ENCODE measurements at places on chromosomes 11 and 22.

DNA sequence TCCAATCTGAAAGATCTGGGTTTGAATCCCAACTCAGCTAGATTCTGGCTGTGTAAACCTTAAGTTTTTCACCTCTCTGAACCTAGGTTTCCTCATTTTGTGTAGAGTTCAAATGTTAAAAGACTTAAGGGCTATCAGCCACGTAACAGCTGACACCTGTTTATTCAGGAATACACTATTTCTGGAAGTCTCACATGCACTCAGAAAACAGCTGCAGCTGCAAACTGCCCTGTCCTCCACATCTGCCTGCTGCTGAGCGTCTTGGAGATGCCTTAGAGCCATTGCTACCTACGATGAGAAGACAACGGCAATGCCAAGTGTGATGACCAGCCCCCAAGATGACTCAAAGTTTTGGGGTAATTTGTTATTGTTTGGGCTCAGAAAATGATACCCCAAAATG, 6.7 kb upstream of the TRIM44 start:
- DNase-seq: no peak

- DNase-seq: no peak
Measured at GRCh38 chr11:75872887-75873416, 57.9 kb downstream of the UVRAG start.

DNA sequence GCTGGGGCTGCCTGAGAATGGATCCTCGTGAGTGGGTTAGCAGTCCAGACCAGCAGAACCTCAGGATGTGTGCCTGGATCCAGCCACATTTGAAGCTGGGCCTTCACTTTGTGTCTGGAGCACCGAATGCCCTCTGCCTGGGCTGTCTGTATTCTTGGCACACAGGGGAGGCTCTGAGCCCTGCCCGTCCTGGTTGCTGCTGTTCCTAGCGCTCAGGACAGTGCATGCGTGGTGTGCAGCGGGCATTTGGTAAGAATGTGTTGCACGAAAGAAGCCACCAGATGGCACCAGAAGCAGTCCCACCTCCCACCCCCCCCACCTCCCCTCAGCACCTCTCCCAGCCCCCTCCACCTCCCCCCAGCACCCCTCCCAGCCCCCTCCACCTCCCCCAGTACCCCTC, 4.1 kb upstream of the MAPK11 start:
- DNase-seq: peak; percentile 19

DNA sequence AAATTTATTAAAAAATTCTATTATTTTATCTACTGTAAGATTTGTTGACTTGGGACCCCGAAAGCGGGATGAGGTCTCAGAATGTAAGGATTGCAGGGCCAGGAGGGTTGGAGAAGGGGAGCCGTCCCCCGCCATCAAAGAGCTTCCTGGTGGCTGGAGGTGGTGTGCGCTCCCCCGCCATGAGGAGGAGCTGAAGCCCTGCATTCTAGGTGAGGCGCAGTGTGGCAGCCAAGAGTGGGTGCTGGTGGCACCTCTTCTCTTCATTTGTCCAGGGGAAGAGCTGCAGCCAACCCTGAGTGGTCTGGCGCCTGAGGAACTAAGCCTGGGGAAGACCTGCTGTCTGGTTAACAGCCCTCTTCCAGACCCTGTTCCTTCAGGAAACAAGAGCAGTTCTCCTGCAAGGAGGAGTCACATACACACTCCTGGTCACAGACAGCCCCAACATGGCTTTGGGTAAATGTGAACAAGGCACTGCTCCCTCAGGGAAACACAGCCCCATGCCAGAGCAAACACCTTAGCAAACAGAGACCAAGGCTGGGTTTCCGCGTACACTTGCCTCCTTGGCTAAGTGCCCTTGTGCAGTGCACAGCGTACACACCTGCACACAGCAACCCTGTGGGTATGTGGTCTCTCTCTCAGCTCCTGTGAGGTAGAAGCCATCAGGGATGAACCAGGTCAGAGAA, 17.3 kb downstream of the RTN4RL2 start:
- no peak for DNase-seq

DNA sequence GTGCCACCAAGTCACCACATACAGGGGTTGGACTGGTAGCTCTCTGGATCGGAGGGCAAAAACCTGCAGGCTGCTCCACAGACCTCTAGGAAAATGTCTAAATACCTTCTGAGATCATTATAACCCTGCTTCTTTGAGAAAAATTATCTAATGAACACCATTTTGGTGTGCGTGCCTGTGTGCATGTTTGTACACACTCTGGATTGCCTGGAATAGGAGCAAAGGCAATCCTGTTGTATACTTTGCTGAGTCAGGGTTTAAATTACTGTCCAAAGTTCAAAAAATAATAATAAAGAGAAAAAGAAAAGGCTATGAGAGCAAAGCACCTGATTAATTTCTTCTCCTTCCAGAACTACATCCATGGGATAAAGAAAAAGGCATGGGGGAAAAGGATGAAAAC, 11.0 kb downstream of the JAML start:
- DNase-seq: no peak

DNA sequence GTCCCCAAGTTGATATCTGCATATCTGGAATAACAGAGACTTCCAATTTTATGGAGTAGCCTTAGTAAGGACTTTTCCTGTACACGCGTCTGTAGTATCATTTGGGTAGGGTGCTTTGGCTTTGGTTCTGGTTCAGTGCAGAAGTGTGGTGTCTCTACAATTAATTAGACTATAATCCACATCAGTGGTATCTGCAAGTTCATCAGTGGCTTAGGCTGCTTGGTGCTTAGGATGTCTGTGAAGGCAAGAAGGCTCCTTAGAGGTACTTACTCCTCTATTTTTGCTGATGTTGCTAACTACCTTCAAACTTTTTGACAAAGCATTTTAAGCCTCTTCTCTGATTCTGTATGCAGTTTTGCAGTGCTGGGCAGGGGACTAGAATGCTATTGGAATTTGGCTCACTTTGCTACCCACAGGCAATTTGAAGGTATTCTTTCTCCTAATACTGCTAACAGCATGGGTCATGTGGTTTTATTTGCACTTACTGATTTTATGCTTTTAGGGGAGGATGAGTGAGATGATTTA, 49.4 kb downstream of the KCNQ1OT1 start:
- DNase-seq: no peak

DNA sequence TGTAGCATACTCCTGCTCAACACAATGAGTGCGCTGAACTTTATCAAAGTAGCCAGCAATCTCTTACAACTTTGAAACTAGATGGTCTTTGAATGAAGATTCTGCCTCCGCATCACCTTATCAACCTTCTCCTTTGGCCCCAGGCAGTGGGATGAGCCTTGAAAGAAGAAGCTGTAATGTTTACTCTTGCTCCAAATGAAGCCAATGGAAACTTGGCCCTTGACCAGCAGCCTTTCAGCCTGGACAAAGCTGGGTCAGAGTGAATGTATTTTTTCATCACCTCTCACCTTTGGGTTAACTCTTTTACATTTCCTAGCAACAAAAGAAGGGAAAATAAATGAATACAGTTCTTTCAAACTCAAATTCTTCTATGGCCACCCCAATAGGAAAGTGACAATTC, 359.1 kb downstream of the KCNA4 start:
- no peak for DNase-seq

GRCh38 chr11:80284946-80285785, 844.3 kb upstream of the TENM4 start:
- no peak for DNase-seq

GRCh38 chr11:100730266-100730665, 43.2 kb downstream of the ARHGAP42 start:
- no peak for DNase-seq

DNA sequence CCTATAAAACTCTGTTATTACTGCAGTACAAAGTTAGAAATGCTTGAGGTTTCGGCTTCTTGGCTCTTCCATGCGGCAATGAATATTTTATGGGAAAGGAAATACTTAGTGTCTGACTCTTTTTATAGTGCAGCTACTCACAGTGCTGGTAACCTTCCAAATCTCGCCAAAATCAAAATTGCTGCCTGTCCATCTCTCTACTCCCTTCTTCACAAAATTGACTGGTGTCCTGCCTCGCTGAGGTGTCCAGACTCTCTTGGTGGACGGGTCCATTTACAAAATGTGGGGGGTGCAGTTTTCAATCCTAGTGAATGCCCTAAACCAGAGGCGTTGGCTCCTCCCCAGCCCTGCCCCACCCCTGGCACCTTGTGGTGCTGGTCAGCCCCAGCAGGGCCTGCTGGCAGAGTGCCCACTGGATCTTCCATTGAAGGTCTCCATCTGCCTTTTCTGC, 73.5 kb downstream of the ZBTB16 start:
- no peak for DNase-seq

GRCh38 chr11:66789097-66789890, 53.9 kb upstream of the RCE1 start:
- no peak for DNase-seq

- no peak for DNase-seq
Measured at GRCh38 chr22:37337204-37337943, 55.1 kb downstream of the CYTH4 start.

DNA sequence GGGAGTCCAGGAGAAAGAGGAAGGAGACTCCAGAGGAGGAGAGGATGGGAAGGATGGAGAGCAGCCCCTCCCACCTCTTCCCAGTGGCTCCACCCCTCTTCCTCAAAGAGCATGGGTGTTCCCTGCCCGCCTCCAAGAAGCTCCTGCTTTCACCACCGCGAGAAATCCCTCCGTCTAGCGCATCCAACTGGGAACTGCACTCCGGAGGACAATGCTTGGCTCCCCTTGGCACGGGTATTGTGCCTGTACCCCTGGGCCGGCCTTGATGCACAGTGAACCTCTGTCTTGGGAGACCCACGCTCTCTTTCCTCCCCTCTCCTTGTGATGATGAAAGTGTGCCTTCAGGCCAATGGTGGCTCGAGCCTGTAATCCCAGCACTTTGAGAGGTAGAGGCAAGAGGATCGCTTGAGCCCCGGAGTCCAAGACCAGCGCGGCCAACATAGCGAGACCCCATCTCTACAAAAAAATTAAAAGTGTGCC, 14.9 kb upstream of the ADA2 start:
- DNase-seq: no peak

DNA sequence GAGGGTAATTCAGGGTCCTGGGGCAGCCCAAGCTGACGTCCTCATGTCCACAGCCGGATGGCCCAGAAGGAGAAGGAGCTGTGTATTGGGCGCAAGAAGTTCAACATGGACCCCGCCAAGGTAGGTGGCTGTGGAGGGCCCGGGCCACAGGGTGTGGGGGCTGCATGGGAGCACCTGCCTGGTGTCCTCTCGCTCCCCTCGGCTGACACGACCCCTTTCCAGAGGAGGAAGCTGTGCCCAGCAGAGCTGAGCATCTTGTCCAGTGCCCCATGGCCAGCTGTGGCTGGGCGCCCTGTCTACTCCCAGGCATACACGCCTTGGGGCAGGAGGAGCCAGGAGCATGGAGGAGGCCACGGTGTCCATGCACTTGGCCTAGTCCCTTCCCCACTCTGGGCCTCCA, 13.6 kb downstream of the CYTH4 start:
- DNase-seq: no peak

- DNase-seq: no peak
Measured at GRCh38 chr11:12175694-12176241, 65.4 kb downstream of the MICAL2 start.

DNA sequence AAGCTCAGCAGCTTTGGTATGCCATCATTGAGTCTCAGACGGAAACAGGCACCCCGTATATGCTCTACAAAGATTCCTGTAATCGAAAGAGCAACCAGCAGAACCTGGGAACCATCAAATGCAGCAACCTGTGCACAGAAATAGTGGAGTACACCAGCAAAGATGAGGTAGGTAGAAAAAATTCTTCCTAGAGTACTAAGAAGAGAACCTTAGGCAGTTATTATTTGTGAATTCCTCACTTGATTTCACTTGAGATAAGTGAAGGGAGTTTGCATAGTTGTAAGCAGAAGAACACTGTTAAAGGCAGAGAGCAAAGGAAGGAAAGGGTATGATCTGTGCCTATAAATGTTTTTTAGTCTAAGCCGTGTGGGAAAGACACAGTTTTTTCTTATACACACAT, 28.6 kb downstream of the RRM1 start:
- no peak for DNase-seq

GRCh38 chr11:67530282-67530592, 7.0 kb upstream of the CABP2 start:
- no peak for DNase-seq

DNA sequence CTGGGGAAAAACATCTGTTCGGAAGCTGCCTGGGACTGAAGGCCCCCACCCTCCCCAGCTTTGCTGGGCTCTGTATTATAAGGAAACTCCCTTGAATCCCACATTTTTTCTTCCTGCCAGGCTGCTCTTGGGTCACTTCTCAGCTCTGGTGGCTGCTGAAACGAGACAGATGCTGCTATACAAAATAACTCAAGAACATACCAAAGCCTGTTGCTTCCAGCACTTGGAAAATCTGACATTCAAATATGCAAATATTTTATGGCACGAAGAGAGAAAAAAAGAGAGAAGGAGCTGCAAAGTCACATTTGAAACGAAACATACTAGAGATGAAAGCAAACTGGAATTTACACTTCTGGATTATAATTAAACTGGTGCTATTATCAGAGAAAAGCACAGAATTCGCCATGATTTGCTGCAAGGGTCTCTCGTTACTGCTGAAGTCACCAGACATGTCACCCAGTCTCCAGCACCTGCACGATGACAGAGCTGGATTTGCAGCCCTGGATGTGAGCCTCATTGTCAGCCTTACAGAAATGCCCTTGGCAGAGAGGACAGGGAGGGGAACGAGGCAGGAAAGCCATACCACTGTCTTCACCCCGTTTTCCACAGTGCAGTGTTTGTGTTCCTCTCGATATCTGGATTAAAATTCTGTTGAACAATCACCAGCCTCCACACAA, 47.9 kb upstream of the IGSF9B start:
- no peak for DNase-seq

DNA sequence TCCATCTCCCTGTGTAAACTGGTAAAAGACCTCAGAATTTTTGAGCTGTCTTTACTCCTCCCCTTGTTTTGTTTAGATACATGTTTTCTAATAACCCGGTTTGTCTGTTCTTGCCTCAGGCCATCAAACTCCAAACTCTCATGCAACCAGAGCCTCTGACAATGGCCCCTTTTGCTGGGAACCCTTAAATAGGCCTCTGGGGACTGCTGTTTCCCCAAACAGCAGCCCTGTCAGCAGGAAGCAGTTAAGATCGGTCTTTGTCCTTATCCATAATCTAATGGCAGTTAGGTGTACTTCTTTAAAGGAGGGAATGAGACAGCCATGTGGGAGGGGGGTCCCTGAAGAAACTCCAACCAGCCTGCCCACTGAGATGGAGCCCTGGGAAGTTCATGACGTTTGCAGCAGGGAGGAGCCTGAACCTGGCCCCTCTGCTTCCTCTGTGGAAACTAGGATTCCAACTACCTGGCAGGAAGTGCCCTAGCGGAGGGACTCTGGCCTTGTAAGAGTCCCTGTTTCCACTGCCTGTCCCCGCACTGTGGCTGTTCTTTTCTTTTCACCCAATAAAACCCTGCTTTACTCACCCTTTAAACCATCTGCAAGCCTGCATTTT, 1354.4 kb downstream of the LRRC4C start:
- DNase-seq: no peak

DNA sequence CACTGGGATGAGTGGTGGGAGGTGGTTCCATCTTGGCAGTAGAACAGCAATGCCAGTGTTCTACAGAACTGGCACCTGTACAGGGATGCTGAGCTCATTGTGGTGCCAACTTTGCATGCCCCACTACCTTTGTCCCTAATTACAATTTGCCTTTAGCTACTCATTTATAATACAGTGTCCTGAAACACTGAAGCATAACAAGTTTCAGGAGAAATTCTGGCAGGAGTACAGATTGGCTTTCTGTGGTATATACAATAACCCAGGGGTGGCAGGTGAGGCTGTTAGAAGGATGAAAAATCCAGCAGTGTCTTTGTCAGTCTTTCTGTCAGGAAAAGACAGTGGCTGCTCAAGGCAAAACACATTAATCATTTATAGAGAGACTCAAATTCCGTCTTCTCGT, 240.3 kb downstream of the FAM76B start:
- DNase-seq: no peak
